GM06990 (cell line): ENCODE measurements at places on chromosomes 3 and 15.

DNA sequence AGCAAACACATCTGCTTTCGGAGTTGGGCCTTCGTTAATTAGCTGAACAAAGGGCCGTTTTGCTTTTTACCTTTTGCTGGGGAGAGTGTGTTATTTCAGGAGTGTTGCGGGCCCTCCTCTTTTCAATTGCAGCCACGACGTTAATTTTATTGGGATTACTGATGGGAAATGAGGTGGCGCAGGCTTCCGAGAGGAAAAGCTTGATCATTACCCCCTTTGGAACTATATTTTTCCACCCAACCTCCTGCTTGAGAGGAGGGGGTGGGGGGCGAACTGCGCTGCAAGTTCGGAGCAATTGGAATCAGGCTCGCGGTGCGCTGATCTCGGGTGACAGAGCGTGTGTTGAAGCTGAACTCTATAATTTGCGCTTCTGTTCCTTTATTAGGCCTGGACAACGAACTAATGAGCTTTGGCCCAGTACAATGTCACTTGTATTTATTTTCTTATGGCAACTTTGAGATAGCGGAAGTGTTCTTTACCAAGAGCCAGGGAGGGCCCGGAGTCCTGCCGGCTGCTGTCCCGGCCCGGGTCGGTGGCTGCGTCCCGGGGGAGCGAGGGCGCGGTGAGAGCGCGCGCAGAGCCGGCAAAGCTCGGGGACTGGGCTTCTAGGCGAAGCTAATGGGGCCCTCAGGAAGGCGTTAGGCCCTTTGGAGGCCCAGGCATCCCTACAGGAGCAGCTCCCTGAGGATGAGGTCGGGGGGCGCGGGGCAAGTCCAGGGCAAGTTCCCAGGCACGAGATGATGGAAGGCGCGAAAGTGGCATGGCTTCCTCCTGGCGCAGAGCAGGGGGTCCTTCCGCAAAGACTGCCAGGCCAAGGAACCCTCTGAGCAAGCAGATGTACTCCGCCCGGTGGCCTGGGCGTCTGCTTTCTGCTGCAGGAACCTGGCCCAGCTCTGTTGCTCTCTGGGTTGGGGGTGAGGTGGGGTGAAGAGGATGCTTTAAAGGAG, 12.9 kb downstream of the NR2F2 start:
- DNase-seq: no peak

DNA sequence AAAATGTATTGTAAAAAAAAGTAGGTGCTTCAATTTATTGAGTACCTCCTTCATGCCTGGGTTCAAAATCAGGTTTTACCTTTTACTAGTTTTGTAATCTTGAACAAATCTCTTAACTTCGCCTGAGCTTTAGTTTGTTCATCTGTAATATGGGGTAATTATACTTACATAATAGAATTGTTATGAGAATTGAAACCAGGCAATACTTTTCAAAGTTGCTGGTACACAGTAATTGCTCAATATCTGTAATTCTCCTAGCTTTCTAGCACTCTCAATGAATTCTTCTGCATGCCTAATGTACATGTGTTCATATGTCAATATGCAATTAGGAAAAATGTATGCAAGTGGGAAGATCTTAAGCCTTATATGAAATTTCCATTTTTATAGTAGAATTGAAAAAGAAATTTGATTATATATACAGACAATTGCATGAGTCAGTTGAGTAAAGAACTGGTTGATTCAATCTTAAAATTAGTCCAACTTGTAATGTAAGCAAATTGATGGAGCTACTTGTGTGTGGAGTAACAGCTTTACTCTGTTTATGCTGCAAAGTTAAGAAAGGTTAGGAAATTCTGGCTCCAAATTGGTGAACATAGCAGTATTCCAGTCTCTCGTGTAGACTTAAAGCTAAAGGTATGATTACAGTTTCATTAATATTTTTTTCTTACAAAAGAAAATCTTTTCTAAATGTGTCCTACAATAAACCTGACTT, 4.1 kb downstream of the TNFSF10 start:
- no peak for DNase-seq

- DNase-seq: no peak
These were observed 18.3 kb downstream of the DUOX2 start for GRCh38 chr15:45095661-45096060.

GRCh38 chr15:25799906-25800700, 63.0 kb downstream of the ATP10A start:
- DNase-seq: no peak

GRCh38 chr3:192917028-192917403, 640 bp downstream of the MB21D2 start:
- DNase-seq: peak; percentile 81

GRCh38 chr3:58884453-58884852, 165.4 kb downstream of the CFAP20DC start:
- DNase-seq: no peak

DNA sequence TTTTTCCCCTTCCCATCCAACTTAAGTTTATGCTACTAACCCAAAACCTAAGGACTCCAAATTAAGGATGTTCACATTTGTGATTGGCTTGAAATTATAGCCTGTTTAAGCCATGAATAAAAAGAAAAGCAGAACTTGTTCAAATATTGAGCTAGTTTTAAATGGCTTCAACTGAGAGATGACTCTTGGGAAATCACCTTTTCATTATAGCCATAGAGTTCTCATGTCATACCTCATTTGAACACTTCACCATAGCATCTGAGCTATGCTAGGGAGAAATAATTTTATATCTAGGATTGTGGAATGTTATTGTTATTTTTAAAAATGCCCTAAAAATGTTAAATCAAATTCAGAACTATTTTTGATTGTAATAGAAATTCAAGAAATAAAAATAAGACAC, 409.2 kb upstream of the RARB start:
- no peak for DNase-seq

GRCh38 chr3:83625261-83625660, 1333.5 kb upstream of the CADM2 start:
- DNase-seq: no peak

DNA sequence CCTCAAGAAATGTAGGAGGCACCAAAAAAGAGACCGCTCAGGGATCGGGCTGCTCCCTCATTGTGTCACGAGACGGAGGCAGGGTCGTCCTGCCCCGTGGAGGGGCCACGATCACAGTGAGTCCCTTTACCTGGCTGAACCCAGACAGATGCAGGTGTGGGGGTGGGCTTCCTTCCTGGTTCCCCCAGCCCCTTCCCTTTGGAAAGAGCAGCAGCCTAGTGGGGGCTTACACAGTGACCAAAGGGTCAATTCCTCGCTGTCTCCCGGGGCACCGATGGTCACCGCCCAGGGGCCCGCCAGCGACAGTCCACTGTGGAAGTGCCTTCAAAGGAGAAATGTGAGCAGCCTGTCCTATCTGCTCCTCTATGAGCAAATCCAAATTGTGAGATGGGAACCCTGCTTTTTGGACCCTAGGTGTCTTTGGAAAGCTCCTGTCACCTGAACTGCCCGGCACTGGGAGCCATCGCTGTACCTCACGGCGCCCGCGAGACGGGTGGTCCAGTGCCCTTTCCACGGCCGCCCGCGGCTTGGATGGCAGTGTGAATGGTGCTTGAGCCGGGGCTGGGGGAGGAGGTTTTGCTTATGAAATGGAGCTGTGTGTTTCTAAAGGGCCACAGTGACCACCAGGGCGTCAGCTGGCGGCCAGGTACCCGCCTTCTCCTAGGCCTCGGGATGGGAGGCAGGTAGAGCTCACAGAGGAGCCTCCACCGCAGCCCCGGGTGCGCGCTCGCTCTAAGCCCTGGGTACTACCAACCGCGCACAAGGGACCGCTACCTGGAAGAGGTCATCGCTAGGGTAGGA, 155.7 kb downstream of the KLF13 start:
- DNase-seq: no peak

DNA sequence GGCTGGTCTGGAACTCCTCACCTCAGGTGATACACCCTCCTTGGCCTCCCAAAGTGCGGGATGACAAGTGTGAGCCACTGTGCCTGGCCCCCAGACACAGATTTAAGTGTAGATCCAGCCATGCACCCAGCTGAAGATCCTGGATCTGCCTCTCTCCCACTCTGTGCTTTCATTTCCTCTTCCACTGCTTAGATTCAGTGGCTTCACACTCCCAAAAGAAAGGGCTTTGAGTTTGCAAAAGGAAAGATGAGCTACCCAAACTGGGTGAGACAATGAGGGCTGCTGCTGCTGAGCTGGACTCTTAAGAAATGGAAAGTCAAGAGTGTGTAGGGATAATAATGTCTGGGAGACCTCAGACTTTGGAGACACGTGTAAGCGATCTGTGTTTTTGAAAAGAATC, 45.5 kb downstream of the ISG20 start:
- DNase-seq: no peak

DNA sequence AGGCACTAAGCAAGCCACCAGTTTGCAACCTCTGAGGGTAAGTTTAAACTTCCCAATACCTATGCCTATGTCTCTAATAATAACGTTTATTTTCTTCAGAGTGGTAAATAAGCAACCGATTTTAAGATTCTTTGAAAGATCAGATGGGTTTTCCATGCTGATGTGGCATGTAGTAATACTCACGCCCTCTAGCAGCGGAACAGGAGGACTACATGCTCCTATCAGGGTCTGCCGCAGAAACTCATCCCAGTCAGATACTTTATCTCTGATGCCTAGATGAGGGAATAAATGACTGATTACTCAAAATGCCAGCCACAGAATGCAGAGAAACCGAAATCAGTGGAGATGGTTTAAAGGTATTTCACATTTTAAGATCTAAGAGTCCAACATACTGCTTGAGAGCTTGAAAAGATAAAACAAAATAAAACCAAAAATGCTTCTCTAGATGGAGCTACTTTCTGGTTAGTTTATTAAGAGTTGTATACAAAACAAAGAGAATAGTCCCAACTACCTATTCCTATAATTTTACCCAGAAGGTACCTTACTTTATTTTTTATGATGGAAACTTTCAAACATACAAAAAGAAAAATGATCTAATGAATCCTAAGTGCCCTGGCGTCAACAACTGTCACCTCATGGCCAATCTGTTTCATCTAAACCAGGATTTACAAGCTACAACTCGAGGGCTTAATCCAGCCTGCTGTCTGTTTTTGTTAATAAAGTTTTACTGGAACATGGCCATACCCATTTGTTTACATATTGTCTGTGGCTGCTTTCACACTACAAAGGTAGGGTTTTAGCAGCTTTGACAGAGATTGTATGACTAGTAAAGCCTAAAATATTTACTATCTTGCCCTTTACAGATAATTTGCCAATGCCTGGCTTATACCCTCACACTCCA, 37.5 kb upstream of the STIMATE start:
- peak; percentile 6 for DNase-seq
